WTC11 (cell line): ENCODE measurements at places on chromosomes 11 and 22. TPM values are rescaled to one million over a fixed set of nuclear protein-coding genes. Genes with fewer than 3 reads are reported as not detected.

Gene POU2AF3
- 2.7 to 3.0 TPM (median 3.0 TPM) in 3 replicates for total RNA-seq

Gene ZFTA
- 44.7 to 47.2 TPM (median 45.6 TPM) in 3 replicates for total RNA-seq

GRCh38 chr11:2287091-2287490 is 14.6 kb downstream of the C11orf21 start:
- DNase-seq: peak; percentile 6

DNA sequence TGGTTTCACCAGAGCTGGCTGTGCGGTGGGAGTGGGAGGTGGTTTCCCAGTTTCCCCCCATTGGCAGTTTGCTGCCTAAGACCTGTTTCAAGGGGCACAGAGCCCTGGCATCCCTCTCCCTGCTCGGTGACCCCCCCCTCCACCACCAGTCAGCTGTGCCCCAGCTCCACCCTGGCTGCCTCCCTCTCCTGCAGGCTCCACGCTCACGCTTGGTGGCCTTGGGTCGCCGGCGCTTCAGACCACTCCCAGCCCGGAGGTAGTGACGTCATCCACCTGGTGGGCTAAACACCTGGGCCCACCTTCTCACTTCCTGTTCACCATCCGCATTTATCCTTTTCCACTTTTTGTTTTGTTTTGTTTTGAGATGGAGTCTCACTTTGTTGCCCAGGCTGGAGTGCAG is 7.8 kb downstream of the GAL start:
- DNase-seq: no peak

- DNase-seq: no peak
These were observed 27.7 kb downstream of the RSPH14 start for GRCh38 chr22:23113847-23114720.

DNA sequence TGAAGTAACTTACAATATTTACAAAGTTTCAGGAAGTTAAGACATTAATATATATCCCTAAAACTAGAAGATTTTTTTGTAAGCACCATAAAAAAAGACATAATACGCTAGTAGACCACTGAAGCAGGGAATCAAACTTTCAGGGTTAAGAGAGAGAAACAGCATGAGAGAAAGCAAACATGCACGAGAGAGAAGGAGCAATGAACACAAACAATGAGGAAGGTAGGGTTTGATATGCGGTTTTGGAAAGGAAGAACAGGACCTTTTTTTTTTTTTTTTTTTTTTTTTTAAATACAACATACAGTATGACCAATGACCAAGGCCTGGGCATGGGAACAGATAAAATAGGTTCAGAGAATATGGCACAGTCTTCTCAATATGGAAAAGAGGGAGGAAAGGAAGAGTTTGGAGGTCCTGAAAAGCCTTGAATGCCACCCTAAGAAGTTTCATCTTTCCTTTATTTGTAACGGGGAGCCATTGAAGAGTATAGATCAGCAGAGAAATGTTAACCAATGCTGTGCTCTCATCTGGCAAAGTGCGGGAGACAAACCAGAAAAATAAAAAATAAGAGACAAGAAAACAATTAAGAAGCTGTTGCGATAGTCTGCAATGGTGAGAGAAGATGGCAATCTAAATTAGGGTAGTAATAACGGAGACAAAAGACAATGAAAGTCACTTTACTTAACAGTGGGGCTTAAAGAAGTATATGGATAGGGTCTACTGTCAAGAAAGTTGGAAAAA is 101.0 kb downstream of the USP35 start:
- no peak for DNase-seq

Gene ENTHD1
- total RNA-seq: not detected in 3 replicates

GRCh38 chr11:39037611-39038010 is 2421.8 kb downstream of the LRRC4C start:
- no peak for DNase-seq

DNA sequence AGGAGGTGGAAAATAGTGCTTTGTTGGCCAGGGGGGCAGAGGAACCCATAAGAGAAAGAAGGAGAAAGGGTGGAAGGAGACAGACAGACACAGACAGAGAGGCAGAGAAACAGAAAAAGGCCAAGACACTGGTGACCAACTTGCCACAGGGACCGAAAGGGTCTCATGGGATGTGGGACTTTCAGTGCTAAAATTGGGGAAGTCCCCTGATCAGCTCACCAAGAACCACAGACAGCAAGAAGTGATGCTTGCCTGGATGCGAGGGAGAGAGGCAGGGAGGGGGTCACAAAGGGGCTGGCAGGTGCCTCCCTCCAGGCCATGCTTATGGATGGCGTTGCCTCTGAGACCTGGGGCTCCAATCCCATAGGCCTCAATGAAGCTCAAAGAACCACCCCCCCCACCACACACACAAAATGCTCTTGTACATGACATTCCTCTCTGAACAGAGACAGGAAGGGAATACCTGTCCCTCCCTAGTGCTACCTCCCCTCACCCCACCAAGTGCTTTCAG is 413.4 kb downstream of the MN1 start:
- DNase-seq: no peak

DNA sequence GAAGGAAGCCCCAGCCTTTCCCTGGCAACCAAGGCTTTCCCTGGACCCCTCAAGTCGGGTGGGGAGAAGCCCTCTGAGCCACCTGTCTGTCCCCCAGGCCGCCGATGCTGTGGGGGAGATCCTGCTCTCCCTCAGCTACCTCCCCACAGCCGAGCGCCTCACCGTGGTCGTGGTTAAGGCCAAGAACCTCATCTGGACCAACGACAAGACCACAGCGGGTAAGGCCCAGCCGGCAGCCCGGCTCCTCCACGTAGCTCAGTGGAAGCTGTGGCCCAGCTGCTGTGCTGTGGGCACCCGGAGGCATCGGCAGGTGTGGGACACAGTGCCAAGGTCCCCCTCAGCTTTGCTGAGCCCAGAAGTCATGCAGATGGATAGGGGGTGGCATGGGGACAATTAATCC is 12.2 kb upstream of the RHOD start:
- no peak for DNase-seq

DNA sequence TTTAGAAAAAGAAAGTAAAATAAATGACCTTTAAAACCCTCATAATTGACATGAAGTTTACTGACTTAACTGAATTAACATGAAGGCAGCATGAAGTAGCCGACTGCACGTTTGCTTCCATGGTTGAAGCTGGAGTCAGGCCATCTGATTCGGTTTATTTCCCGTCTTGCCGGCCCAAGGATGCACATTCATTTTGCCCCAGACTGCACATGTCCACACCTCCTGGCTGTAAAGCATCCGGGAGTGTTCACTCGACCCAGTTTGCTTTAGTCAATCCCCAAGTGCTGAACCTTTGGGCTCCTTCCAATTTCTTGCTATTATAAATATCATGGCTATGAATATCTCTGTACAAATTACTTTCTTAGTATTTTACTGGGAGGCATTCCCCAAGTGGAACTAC is 17.7 kb upstream of the TUB start:
- no peak for DNase-seq

Gene ADM2
- total RNA-seq: 6.3 to 10.9 TPM (median 7.6 TPM) in 3 replicates

Gene TMEM134
- total RNA-seq: 55.6 to 61.1 TPM (median 59.6 TPM) in 3 replicates
